ENCODE measurements at places on chromosomes 7 and 10. TPM values are rescaled to one million over a fixed set of nuclear protein-coding genes. Genes with fewer than 3 reads are reported as not detected.
A peak's percentile ranks its signal among the peaks of the same experiment; 100 is the strongest.

Gene NME8
- not detected for total RNA-seq

Gene MSMB
- total RNA-seq: 8.4 TPM

Gene NPSR1
- not detected for total RNA-seq

Gene SLC26A4
- total RNA-seq: 0.19 TPM

Gene KCNH2
- 0.53 TPM for total RNA-seq

Gene MOGAT3
- not detected for total RNA-seq

Gene MBLAC1
- total RNA-seq: 3.1 TPM

Gene HOXA7
- 0.76 TPM for total RNA-seq

Gene NUTM2E
- not detected for total RNA-seq

GRCh38 chr10:17648243-17649035 is 4.5 kb downstream of the STAM start:
- peaks cover 7% of the 10 kb centered on the region for H3K4me1 ChIP-seq
- peaks cover 16% of the 10 kb centered on the region for H3K36me3 ChIP-seq
- no peak for DNase-seq
- H3K4me3 ChIP-seq: no peak overlapping the region

DNA sequence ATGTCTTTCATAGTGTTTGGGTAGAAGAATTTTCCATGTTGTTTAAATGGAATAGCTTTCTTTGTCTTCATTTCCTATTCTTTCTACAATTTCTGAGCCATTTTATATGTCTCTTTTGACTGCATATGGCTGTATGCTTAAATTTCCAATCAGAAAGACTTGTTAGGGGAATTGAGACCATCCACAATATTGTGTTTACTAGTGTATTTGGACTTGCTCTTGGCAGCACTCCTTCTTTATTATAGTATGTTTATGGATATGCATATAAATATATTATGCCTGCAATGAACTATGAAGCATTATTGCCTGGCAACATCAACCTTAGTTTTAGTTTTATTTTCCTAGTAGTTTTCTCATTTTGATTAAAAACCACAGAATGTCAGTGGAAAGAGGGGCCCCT is 92.7 kb downstream of the NRG3 start:
- H3K4me1 ChIP-seq: no peaks in the 10 kb centered on the region
- H3K36me3 ChIP-seq: no peaks in the 10 kb centered on the region
- no peak overlapping the region for H3K4me3 ChIP-seq

- no peak overlapping the region for H3K4me3 ChIP-seq
- H3K4me1 ChIP-seq: no peaks in the 10 kb centered on the region
- no peak overlapping the region for H3K27ac ChIP-seq
Measured at GRCh38 chr7:145474009-145474686, 638.3 kb upstream of the TPK1 start.

GRCh38 chr7:7972128-7972527 is 3.5 kb downstream of the GLCCI1 start:
- H3K4me1 ChIP-seq: peaks cover 25% of the 10 kb centered on the region
- H3K36me3 ChIP-seq: no peaks in the 10 kb centered on the region
- no peaks in the 10 kb centered on the region for H3K27me3 ChIP-seq

DNA sequence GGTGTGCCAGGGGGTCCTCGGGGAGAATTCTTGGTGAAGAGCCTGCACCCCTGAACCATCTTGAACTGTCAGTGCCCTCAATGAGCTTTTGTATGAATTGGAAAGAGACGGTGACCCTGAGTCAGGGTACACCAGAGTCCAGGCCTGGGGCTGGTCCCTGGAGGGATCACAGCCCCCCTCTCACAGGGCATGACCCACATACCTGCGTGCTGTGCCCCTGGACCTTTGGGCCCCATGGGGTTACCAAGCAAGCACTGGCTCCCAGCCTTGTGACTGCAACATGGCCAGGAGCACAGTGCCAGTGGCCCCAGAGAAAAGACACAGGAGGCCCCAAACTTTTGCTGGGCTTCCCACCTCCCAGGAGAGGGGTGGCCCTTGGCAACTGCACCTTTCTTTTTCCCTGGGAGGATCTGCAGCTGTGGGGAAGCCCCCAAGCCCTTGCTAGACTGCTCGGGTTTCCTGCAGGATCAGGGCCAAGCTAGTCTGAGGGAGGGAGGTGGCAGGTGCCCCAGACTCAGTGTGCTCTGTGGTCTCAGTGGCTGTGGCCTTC is 153.5 kb downstream of the ZNF248 start:
- no peaks in the 10 kb centered on the region for H3K27me3 ChIP-seq
- no peaks in the 10 kb centered on the region for H3K36me3 ChIP-seq
- no peaks in the 10 kb centered on the region for H3K4me1 ChIP-seq
- H3K27ac ChIP-seq: no peak overlapping the region
- H3K4me3 ChIP-seq: no peak overlapping the region
- no peak for DNase-seq

- H3K27ac ChIP-seq: no peak overlapping the region
- H3K27me3 ChIP-seq: no peaks in the 10 kb centered on the region
- no peak overlapping the region for H3K4me3 ChIP-seq
- no peak for DNase-seq
Measured at GRCh38 chr10:58546137-58546536, 33.5 kb downstream of the BICC1 start.

- no peak overlapping the region for H3K4me3 ChIP-seq
- no peaks in the 10 kb centered on the region for H3K36me3 ChIP-seq
- H3K27me3 ChIP-seq: no peaks in the 10 kb centered on the region
- H3K4me1 ChIP-seq: no peaks in the 10 kb centered on the region
Measured at GRCh38 chr7:87116315-87116714, 35.9 kb upstream of the DMTF1 start.

GRCh38 chr7:35268953-35269352 is 15.1 kb upstream of the TBX20 start:
- no peak for DNase-seq
- no peaks in the 10 kb centered on the region for H3K27me3 ChIP-seq
- no peak overlapping the region for H3K4me3 ChIP-seq
- no peaks in the 10 kb centered on the region for H3K4me1 ChIP-seq

GRCh38 chr10:83562381-83562780 is 576.9 kb upstream of the GHITM start:
- H3K4me3 ChIP-seq: no peak overlapping the region
- no peaks in the 10 kb centered on the region for H3K27me3 ChIP-seq
- H3K4me1 ChIP-seq: no peaks in the 10 kb centered on the region

GRCh38 chr7:92763636-92764423 is 72.5 kb downstream of the CDK6 start:
- H3K36me3 ChIP-seq: no peaks in the 10 kb centered on the region
- no peaks in the 10 kb centered on the region for H3K27me3 ChIP-seq
- H3K4me3 ChIP-seq: no peak overlapping the region
- no peak for DNase-seq

- peaks cover 4% of the 10 kb centered on the region for H3K4me1 ChIP-seq
- H3K4me3 ChIP-seq: no peak overlapping the region
Measured at GRCh38 chr7:128939861-128940410, 2.2 kb downstream of the IRF5 start.

- DNase-seq: no peak
- no peaks in the 10 kb centered on the region for H3K36me3 ChIP-seq
- H3K4me3 ChIP-seq: peak overlapping the region; percentile 46
- H3K4me1 ChIP-seq: peaks cover 97% of the 10 kb centered on the region
Measured at GRCh38 chr10:8050556-8051108, 3.9 kb upstream of the GATA3 start.

DNA sequence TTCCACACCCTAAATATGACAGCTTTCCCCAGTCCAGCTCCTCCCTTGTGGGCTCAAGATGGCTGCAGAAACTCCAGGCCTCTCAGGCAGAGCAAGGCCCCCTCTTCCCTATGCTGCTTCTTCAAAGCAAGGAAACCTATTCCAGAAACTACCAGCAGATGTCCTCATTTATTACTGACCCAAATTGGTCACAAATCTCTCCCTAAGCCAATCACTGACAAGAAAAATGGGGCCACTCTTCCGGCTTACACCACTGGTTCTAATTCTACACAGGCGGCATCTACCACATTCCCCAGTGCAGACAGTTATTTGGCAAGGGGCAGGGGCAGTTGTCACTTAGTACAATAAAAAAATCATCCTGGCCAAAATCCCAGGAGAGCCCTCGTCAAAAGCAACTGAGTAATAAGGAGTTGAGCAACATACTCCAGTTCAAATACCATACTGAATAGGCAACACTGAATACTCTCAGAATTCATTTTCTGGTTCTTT is 150.4 kb downstream of the SFMBT2 start:
- peaks cover 9% of the 10 kb centered on the region for H3K4me1 ChIP-seq
- no peak overlapping the region for H3K4me3 ChIP-seq
- DNase-seq: peak; percentile 3
- no peaks in the 10 kb centered on the region for H3K27me3 ChIP-seq
- no peaks in the 10 kb centered on the region for H3K36me3 ChIP-seq

DNA sequence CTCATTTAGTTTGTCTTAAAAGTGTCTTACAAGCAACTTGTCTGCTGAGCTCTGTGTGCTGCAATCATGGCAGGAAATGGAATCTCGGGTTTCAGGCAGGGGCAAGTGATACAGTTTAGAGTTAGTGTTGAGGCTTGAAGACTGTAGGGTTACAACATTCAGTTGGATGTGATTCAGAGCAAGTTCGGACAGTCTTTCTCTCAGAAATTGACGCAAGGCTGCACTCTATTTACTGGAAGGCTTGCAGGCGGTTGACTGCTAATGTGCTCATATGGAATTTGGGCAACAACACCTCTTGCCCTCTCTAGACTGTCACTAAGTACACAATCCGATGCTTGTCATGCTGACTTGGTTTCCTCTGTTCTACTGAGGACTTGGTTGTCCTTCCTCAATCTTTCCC is 161.7 kb upstream of the BMPER start:
- H3K36me3 ChIP-seq: no peaks in the 10 kb centered on the region
- H3K27ac ChIP-seq: peak overlapping the region; percentile 27
- H3K4me1 ChIP-seq: peaks cover 8% of the 10 kb centered on the region
- no peak for DNase-seq
- no peaks in the 10 kb centered on the region for H3K27me3 ChIP-seq
- no peak overlapping the region for H3K4me3 ChIP-seq

- no peak for DNase-seq
- H3K4me3 ChIP-seq: peak overlapping the region; percentile 73
- no peaks in the 10 kb centered on the region for H3K27me3 ChIP-seq
- H3K36me3 ChIP-seq: no peaks in the 10 kb centered on the region
- peaks cover 12% of the 10 kb centered on the region for H3K4me1 ChIP-seq
- peak overlapping the region; percentile 92 for H3K27ac ChIP-seq
Measured at GRCh38 chr7:24978843-24979469, 1.0 kb downstream of the OSBPL3 start.

GRCh38 chr7:93757426-93757825 is 133.1 kb downstream of the TFPI2 start:
- no peaks in the 10 kb centered on the region for H3K4me1 ChIP-seq
- DNase-seq: no peak
- no peaks in the 10 kb centered on the region for H3K36me3 ChIP-seq
- H3K4me3 ChIP-seq: no peak overlapping the region
- H3K27me3 ChIP-seq: no peaks in the 10 kb centered on the region
- no peak overlapping the region for H3K27ac ChIP-seq

Measured in esophagus squamous epithelium (tissue), 5 donors.